Esophagus squamous epithelium (tissue), 5 donors: ENCODE measurements at places on chromosomes 7 and 10.

- no peak for DNase-seq
These were observed 45.0 kb upstream of the GPR37 start for GRCh38 chr7:124810605-124811004.

DNA sequence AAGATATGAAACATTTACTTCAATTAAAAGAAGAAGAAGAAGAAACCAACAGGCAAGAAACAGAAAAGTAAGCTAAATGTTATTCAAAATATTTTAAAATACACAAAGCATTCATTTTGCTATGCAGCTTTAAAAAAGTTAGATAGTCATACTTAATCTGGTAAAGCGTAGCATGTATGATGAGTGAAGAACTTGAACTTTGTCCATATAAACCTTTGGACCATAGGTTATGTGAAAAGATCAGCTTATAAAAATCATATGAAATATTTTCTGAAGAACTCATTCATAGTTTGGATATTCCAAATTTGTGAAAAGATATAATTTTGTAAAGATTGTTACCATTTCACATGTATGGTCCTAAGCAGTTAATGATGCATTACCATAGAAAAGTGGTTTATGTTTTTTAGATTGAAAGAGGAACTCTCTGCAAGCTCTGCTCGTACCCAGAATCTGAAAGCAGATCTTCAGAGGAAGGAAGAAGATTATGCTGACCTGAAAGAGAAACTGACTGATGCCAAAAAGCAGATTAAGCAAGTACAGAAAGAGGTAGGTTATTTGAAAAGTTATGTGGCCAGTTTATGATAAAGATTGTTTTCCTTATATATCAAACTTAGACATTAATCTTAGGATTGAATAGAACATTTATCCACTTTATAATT lies 37.3 kb downstream of the KIF20B start:
- no peak for DNase-seq

GRCh38 chr7:89246196-89246595 lies 450.7 kb upstream of the TEX47 start:
- DNase-seq, result no peak

DNA sequence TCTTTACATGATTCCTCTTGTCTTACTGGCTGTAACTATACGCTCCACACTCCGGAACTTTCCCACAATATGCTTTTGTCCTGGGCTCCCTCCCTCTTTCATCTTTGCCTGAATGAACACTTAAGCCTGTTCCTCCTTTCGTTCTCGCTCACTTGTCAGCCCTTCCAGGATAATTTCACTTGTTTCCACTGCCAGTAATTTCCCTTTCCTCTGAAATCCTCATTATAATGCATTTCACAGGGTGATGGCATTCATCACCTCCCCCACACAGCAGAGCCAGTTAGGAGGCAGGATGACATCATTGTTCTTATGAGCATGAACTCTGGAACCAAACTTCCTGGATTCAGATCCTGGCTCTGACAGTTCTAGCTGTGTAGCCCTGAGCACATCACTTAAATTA lies 372.6 kb downstream of the GPR158 start:
- DNase-seq, result no peak

DNA sequence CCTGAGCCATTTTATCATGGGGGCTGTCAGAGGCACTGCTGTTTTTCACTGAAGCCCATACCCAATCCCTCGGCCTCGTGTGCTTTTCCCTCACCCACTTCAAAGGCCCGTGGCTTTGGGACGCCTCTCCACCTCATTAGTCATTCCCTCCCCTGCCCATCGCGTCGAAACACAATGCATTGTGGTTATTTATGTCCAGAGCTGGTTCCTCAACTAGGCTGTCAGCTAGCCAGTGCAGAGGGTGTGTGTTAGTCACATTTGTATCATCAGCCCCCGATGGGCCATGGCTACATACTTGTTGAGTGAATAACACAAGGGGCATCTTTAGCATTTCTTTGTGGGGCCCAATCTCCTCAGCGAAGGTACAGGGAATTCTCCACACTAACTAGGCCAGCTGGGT lies 3.8 kb upstream of the CRCP start:
- DNase-seq, result no peak

DNA sequence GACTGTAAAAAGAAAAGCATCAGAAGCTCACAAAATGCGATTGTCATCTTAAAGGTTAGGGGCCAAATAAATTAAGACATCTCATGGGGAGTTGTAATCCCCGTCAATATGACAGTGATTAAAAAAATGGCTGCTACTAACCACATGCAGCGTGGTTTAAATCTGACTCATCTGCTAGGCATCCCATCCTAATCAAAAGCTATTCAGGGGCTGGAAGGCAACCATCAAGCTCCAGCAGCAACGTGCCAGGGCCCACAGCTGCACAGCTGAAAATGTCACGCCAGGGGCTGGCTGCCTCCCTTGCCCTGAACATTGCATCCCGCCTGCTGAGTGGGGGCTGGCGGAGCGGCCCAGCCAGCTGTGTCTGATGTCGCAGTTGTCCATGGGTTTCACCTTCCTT lies 66.3 kb upstream of the FRMD4A start:
- DNase-seq, result no peak

- DNase-seq, result no peak
These were observed 528.9 kb downstream of the MAGI2 start for GRCh38 chr7:78924581-78924980.

GRCh38 chr7:84083846-84084245 lies 110.7 kb downstream of the SEMA3A start:
- DNase-seq, result no peak

- no peak for DNase-seq
These were observed 129.1 kb downstream of the SUGCT start for GRCh38 chr7:40263752-40264390.

GRCh38 chr7:102872460-102872859 lies 40.3 kb upstream of the LRRC17 start:
- no peak for DNase-seq

DNA sequence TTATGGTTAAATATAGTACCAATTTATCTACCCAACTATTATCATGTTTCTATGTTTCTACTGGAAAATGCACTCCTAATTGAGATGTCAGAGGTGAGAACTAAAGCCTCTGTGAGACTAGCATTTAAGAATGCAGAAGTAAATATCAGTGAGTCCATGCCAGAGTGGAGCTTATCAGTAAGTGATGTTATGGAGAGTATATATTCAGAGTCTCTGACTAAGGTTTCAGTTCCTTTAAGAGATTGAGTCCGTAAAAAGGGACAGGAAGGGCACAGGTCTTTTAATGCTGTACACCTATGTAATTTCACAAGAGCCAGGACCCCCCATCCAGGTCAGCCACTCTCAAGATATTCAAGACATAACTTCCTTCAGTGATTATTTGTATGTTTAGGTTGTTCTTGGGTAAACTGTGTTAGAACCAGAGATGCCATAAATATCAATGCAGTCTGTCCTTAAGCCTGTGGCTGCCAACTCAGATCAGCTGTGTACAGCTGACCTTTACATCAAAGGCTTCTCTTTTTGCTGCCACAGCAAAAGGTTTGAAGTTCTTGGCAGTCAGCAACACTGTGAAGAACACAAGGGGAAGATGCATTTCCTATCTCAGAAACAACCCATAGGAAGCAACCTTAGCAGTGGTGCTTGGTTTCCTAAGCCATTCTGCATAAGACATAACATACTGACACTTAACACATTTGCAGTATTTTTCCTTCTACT lies 244.8 kb downstream of the BICC1 start:
- no peak for DNase-seq

DNA sequence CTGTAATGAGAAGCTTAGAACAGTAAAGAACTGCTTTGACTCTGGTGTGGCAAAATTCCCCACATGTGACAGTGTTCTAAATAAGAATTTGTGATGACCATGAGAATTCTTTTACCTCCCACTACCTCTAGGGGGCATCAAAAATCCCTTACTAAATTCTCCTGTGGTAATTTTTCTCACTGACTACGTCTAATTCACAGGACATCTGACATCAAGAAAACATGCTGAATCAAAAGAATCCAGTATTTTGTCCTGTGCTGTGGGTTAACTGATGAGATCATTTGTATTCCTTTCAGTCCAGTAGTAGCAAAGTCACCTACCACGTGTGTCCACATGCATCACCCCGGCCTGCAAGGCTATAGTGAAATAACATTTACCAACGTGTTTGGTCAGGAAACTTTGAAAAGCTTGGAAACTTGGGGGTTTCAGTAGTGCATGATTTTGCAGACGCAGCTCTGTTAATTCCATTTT lies 103.8 kb downstream of the ATE1 start:
- DNase-seq, result no peak

GRCh38 chr7:106620676-106621075 lies 40.3 kb downstream of the CCDC71L start:
- DNase-seq, result no peak

DNA sequence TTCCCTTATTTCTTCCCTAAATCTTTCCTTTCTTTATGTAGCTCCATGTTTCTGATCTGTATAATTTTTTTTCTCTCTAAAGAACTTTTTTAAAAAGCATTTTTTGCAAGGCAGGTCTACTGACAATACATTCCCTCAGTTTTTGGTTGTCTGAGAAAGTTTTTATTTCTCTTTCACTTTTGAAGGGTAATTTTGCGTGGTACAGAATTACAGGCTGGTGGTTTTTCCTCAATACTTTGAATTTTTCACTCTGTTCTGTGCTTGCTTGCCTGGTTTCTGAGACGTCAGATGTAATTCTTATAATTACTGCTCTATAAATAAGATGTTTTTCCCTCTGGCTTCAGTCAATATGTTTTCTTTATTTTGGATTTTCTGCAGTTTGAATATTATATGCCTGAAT lies 205.4 kb upstream of the VSTM2A start:
- DNase-seq, result no peak

DNA sequence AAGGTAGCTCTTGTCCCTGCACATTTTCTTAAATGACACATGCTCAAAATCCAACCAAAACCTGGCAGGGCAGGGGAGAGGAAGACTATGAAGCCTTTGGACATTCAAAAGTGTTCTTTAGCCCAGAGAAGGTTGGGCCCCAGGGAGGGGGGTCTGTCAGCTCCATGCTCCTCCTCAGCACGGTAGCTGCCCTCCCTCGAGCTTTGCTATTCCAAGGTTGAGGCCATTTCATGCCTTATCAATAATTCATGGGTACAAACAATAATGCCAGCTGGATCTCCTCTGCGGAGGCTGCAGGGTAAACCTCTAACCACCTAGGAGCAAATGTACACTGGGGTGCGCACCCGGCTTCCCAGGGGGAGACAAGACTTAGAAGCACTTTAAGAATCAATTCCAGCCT lies 61.5 kb downstream of the SLIT1 start:
- DNase-seq, result no peak

- no peak for DNase-seq
These were observed 24.4 kb upstream of the PWWP2B start for GRCh38 chr10:132372516-132373095.

DNA sequence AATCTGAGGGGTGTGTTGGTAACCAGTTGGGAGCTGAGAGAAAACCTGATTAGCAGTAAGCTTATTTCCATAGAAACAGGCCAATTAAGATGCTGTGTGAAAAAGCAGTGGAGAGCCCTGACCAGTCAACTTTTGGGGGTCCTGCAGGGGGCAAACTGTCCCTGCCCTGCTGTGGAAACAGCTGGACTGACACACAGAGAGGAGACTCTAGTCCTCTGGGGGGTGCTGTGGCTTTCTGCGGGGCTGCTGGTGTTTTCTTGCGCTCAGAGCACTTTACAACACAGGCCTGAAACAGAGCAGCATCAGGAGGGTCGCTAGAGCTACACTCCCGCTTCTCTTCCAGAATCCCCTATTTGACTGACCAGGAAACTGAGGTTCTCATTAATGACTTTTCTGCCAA lies 546.9 kb upstream of the GALNT17 start:
- DNase-seq, result no peak

GRCh38 chr10:49661140-49661856 lies 18.2 kb upstream of the C10orf53 start:
- DNase-seq, result no peak
